DMS79 treated with DMSO at 0.1 percent for 48 hours (cell line): ENCODE measurements at places on chromosomes 16 and 17.

DNA sequence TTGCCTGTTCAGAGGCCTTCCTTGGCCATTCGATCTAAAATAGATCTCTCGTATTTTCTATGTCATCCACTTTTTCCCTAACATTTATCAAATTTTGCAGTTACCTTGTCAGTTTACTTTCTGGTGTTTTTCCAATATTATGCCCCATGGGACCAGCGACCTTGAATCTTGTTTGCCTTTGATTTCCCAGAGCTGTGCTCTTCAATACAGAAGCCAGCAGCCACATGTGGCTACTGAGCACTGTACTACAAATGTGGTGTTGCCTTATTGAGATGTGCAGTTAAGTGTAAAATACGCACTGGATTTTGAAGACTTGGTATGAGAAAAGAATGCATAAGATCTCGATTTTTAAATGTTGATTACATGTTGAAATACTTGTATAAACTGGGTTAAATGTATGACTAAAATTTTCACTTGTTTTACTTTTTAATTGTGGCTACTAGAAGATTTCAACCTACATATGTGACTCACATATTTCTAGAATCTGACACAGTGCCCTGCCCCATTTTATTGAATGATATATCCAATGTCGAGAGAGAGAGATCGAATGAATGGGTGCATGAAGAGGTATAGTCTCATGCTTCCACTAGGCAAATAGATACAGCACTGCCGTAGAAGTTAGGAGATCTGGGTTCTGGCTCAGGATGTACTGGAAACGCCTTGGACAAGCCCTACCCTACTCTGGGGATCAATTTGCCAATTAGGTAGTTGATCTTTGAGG, 824 bp upstream of the PSME3 start:
- peak; percentile 73 for DNase-seq

GRCh38 chr16:55473587-55473986, 5.4 kb upstream of the MMP2 start:
- DNase-seq = no peak

DNA sequence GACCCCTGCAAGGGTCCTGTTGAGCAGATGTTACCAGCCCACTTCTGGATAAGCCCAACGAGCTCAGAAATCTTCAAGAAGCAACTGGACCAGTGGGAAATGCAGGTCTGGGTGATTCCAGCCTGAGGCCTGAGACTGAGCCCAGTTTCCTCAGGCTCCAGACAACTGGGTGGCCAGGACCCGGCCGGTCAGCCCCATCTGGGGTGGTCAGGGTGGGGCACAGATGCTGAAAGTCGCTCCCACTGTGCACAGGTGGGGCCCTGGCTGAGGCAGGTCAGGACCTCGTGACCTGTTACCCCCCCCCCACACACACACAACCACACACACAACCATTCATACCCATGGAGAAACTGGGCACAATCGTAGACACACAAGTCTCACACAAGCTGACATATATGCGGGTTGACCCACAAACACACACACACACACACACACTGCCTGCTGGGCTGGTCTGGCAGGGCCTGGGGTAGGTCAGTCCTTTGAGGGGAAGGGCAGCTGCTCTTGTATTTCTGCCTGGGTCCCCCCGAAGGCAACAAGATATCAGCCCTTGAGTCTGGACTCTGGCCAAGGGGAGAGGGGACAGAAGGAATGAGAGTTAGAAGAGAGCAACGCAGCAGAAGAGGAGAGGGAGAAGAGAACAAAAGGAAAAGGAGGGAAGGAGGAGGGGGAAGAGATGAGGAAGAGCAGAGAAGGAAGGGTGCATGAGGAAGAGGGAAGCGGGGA, 99.0 kb upstream of the CDH5 start:
- no peak for DNase-seq

GRCh38 chr17:79892457-79893241, 53.4 kb upstream of the CBX4 start:
- DNase-seq = peak; percentile 78

GRCh38 chr16:643050-643368, 1.4 kb downstream of the MCRIP2 start:
- no peak for DNase-seq

GRCh38 chr17:15404106-15405057, 63.0 kb upstream of the TEKT3 start:
- DNase-seq = no peak

DNA sequence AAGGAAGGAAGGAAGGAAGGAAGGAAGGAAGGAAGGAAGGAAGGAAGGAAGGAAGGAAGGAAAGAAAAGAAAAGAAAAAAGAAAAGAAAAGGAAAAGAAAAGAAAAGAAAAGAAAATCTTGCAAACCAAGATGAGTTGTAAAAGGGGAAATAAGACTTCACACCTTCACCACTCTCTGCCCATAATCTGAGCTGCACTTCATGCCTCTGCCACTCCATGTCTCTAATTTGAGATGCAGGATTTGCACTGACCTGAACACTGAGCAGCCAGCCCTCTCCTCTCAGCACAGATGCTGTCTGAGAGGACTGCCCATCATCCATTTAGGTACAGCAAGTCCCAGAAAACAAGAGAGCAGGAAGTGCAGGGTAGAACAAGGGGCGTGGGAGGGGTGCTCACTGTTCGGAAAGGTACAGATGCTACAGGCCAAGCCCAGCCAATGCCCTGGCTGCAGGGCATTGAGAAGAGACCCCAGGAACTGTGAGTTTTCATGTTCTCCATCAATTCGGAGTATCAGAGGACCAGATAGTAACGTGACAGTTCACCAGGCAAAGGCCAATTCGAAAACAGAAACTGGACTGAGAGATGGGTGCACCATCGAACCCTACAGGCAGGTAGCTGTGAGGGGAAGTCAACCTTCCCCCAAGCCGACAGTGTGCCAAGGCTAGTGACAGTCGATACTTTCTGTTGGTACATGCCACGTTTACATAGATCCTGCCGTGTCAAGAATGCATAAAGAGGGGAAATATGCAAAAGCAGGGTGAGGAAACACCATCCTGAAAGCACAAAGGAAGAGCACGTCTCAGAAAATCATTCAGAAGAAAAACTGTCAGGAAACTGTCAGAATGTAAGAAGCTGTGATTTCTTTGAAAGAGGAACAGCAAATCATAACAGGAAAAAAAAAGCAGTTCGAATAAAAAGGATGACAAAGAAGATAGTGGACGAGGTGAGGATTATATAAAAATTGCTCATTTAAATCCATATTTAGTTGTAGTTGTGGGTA, 142.0 kb upstream of the RCVRN start:
- no peak for DNase-seq

DNA sequence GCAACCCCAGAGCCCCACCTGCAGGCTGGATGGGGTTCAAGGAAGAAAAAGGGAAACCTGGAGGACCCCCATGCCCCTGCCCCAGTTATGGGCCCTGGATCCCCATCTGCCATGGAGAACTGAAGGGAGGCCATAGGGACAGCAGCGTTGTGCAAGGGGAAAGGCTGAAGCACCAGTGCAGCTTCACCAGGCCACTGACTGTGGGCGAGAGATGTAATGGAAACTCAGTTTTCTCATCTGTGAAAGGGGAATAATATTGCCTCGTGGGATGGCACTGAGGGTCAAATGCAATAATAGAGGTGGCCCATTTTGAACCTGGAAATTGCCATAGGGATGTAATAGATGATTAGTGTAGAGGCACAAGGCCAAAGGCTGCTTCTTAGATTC, 9.9 kb upstream of the TSPOAP1 start:
- DNase-seq = no peak

DNA sequence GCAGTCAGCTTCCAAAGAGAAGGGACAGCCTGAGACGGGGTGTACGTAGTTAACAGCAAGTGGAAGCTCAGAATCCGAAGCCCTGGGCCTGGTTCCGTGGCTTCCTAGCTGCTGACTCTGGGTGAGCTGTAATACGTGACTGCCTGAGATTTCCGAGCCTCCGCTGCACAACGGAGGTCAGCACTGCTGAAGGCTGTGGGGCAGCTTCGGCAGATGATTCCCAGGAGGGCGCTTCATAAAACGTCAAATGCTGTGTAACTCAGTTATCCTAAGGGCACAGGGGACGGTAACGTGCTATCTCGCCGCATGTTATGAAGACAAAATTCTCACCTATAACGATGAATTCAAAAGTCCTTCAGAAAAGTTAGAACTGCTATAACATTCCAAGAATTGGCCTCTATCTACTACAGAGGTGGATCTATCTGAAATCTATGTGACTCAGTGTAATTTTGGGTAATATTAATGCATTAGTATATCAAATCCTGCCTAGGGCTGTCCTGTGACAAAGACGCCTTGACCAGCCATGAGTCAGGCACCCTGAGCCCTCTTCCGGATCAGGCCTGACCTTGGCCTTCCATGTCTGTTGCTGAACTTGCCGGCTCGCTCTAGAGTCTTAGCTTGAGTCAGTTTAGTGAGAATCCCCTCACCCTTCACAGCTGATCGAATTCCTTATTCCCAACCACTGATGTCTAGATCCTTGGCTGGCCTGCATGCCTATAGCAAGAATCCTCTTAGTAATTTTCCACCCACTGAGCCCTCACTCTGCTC, 43.5 kb downstream of the MARF1 start:
- no peak for DNase-seq

- DNase-seq = no peak
Observed at GRCh38 chr16:90053902-90054500, 23.1 kb downstream of the PRDM7 start.
